ENCODE measurements at places on chromosomes 2 and 18.

- no peak for DNase-seq
Measured at GRCh38 chr2:218152172-218152571, 14.6 kb downstream of the CXCR1 start.

- no peak for DNase-seq
Measured at GRCh38 chr2:105536175-105536574, 137.3 kb upstream of the FHL2 start.

DNA sequence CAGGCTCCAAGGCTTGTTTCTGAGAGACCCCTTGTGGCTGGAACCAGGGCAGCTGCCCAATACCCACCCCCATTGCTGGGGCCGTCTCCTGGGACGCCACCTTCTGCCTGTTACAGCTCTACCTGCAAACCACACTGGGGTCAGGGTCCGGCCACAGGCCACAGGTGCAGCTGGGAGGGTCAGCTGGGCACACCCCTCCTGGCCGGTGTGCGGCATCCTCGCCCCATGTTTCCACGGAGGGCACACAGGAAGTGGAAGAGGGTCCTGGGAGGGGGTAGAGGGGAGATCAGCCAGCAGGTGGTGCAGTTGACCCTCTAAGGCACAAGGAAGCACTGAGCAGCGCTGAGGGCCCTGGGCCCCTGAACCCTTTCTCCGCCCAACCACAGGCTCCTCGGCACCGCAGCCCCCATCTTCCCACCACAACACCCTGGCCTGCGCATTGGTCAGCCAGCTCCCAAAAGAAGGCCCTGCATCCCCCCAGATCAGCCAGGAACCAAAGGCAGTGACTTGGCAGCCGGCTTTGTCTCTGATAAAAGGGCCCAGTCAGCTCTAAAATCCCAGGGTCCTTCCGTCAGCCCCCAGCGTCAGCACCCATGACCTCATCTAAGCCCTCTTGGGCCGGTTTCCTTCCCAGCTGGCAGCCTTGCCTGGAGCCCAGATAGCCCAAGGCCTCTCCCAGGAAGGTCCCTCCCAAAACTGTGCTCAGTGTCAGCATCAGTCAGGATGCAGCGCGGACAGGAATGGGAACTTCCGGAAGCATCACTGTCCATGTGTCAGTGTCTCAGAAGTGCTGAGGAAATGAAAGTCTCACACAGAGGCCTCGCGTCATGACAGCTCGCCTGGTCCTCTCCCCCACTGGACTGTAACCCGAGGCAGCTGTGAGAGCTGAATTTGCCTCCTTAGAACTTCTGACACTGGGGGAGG, 1.7 kb downstream of the ERFE start:
- no peak for DNase-seq

GRCh38 chr2:158731386-158731785, 63.7 kb upstream of the DAPL1 start:
- DNase-seq = no peak

DNA sequence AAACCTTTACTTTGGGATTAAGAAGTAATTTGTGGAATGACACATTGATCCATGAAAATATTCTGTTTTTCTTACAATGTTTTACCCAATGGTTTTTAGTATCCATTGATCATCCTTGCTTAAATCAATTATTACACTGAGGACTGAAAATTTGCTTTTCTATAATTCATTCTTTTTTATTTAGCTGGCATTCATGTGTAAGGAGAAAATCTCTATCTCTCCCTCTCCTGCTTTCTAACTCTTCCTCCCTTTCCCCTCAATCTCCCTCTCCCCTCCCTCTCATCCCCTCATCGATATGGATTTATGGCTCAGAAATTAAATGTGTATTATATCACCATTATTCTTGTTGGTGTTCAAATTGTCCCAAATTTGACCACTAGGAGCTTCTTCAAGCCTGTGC, 29.7 kb downstream of the GALNT5 start:
- no peak for DNase-seq

- no peak for DNase-seq
Measured at GRCh38 chr2:119028327-119029174, 86.6 kb downstream of the MARCO start.

DNA sequence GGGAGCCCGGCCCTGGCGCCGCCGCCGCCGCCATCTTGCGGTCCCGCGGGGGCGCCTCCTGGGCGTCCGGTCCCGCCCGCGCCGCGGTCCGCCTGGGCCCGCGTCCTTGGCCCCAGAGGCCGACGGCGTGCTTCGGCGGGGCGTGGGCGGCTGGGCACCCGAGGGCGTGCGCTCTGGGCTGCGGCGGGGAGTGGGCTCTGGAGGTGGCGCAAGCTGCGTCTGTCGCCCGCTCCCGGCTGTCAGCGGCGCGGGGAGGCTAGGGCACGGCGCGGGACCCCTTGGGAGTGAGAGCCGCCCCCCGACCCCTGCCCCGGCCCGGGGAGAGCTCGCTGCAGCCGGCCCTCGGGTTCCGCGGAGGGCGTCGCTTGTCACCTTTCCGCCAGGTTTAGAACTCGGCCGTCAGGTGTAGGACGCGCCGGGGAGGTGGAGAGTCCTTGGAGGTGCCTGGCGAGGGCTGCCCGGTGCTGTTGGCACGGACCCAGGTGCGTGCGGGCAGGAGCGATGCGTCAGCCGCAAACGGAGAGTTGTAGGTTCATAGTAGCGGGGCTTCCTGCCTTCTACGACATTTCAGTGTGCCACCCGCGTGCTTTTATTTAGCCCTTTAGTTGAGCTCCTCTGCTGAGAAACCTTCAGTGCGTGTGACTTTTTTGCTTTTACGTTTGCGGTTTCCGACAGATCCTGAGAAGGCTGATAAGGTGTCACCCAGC, 921 bp downstream of the VAPA start:
- DNase-seq = peak; percentile 80

GRCh38 chr2:168601741-168602140, 145.7 kb downstream of the CERS6 start:
- no peak for DNase-seq

GRCh38 chr2:151238527-151239487, 22.9 kb downstream of the RBM43 start:
- DNase-seq = peak; percentile 58

GRCh38 chr2:134336352-134336751, 82.5 kb downstream of the MGAT5 start:
- no peak for DNase-seq
